Diencephalon (tissue), 1 donor: ENCODE measurements at places on chromosomes 16 and 17. TPM values are rescaled to one million over a fixed set of nuclear protein-coding genes. Genes with fewer than 3 reads are reported as not detected.

The MYCBPAP gene
- 1.8 TPM for total RNA-seq

The CCL5 gene
- not detected for total RNA-seq

The FAM83G gene
- 3.7 TPM for total RNA-seq

The HBM gene
- total RNA-seq: 31.1 TPM

The WSCD1 gene
- total RNA-seq: 43.8 TPM

The CES3 gene
- total RNA-seq: under 0.01 TPM

The CTRB1 gene
- not detected for total RNA-seq

The FOXC2 gene
- 0.23 TPM for total RNA-seq

The TPSG1 gene
- not detected for total RNA-seq

The PRSS22 gene
- total RNA-seq: not detected

The TP53TG3D gene
- 0.92 TPM for total RNA-seq

The SLC5A2 gene
- total RNA-seq: 2.1 TPM

The KAT7 gene
- 59.3 TPM for total RNA-seq

The TP53TG3C gene
- not detected for total RNA-seq

The CLN3 gene
- total RNA-seq: 21.5 TPM

The SLC52A1 gene
- total RNA-seq: not detected
